Retinal pigment epithelial cell (primary cell): ENCODE measurements at places on chromosomes 7 and 10.

- DNase-seq: no peak
These were observed 21.0 kb upstream of the GNA12 start for GRCh38 chr7:2864999-2865670.

DNA sequence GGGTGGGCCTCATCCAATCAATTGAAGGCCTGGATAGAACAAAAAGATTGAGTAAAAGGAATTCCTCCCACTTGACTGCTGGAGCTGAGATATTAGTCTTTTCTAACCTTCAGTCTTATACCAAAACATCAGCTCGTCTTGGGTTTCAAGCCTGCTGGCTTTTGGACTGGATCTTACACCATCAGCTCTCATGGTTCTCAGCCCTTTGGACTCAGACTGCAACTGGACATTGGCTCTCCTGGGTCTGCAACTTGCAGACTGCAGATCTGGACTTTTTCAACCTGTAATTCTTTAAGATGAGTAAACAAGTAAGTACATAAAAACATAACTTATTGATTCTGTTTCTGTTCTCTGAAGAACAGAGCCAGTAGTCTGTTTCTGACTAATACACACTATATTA lies 73.7 kb downstream of the PPP1R3C start:
- no peak for DNase-seq

DNA sequence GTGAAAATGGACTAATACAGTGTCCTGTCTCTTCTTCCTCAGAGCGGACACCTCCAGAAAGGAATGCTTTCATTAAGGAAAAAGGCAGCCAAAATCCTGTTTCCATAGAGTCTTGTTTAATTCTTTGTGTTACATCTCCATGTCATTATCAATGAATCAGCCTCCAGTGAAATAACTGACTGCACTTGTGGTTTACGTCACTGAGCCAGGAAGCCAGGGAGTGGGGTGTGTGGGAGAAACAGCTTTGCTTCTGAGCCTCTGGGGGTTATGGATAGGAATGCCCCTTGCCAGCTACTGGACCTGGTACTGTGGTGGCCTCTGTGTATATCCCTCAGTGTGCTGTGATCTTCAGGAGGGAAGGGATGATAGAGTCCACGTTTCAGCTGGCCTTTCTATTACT lies 416.8 kb downstream of the GALNT17 start:
- DNase-seq: no peak

GRCh38 chr7:89503281-89503680 lies 651.0 kb upstream of the STEAP1 start:
- DNase-seq: no peak

DNA sequence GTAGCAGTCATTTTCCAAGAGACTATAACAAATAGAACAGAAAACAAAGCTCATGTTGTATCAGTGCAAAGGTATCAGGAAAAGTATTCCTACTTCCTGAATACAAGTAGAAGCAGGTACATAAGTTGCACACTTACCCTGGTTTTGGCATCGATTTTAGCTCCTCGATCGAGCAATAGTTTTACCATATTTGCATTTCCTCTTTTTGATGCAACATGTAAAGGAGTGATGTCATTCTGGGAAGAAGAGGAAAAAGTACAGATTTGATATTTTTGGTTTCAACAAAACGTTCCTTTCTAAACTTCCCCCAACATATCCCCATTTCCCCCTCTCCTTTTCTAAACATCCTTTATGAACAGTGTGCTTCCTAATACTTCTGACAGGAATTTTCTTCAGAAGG lies 155.1 kb downstream of the ANK3 start:
- no peak for DNase-seq

GRCh38 chr7:16669581-16669980 lies 23.6 kb downstream of the BZW2 start:
- DNase-seq: peak; percentile 40

DNA sequence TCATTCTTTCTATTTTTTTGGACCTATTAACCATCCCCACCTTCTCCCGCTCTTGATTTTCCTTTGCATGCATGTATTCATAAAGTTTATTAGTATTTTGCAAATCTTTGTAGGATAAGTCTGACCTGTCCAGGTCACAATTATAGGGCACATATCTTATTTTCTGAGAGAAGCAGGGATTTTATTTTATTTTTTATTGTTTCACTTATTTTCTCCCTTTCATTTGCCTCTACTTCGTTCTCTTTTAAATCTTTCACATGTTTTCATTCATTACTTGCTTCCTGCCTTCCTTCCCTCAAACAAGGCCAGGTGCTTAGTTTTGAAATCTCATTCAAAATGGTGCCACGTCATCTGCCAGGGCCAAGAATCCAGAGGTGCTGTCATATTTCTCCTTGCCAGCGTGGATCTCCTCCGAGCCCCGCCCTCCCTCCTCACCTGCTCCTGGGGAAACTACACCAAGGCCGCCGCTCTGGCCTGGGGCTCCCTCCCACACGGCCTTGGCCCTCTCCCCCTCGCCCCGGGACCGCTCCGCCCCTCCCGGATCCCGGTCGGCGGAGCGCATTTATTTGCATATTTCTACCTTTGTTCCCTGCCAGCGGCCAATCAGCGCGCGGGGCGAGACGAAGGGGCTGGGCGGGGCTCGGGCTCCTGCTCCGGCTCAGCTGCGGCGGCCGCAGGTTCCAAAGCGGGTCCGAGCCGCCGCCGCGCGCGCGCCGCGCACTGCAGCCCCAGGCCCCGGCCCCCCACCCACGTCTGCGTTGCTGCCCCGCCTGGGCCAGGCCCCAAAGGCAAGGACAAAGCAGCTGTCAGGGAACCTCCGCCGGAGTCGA lies at the start of gene TSPAN13:
Gene TSPAN13 (plus strand): TSS at position 654 of the 830 bp plus-strand sequence. CDS start 213 bp downstream, outside the sequence.
- peak; percentile 34 for DNase-seq

DNA sequence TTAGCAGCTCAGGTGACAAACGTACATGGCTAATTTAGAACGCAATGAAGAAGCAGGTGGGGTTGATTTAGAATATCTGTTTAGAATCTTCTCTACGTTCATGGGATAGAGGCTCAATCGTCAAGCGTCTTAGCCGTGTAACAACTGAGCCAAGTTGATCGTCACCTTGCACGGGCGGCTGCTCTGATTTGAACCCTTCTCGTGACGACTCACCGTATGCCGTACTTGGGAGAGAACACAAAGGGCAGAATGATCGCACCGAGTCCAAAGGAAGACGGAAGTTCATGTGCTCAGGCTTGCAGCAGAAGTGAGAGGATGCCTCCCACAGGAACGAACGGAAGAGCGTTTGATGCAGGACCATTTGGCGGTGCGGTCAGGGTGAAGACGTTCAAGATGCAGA lies 108.3 kb upstream of the TCERG1L start:
- DNase-seq: no peak

DNA sequence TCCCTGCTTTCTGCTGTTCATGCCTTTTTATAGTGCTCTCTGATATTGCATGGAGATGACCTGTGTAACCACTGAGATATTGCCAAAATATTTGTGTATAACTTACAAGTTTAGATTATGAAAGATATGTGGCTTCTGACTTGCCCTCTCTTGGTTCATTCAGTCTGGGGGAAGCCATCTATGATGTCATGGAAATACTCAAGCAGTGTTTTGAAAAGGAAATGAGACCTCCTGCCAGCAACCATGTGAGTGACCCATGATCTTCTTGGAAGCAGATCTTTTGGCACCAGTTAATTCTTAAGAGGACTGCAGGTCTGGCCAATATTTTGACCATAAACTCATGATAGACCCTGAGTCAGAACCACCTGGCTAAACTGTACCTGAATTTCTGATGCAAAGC lies 183.0 kb downstream of the THSD7A start:
- peak; percentile 30 for DNase-seq

- no peak for DNase-seq
These were observed 163.7 kb downstream of the SEMA3D start for GRCh38 chr7:85023066-85023712.

DNA sequence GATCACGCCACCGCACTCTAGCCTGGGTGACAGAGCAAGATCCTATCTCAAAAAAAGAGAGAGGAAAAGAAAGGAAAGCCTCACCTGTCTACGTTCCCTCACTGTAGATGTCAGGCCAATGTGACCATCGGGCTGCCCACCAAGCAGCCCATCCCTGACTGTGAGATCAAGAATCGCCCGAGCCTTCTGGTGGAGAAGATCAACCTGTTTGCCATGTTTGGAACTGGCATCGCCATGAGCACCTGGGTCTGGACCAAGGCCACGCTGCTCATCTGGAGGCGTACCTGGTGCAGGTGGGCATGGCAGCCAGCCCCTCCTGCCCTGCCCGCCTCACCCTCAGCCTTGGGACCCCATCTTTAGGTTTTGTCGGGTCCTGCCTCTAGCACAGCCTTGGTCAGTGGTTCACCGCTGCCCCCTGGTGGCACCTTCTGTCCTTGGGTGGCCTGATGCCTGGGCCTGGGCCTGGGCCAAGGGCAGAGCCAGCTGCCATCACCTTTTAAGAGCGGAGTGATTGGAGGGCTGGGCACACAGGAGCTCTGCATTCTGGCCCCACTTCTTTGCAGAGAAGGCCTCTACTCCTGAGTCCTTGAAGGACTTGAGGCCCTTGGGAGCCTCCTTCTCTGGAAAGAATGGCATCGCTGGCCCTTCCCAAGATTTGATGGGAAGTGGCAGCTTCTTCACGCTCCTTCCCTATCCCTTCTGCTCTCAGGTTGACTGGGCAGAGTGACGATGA lies 14.4 kb upstream of the AHCYL2 start:
- no peak for DNase-seq

DNA sequence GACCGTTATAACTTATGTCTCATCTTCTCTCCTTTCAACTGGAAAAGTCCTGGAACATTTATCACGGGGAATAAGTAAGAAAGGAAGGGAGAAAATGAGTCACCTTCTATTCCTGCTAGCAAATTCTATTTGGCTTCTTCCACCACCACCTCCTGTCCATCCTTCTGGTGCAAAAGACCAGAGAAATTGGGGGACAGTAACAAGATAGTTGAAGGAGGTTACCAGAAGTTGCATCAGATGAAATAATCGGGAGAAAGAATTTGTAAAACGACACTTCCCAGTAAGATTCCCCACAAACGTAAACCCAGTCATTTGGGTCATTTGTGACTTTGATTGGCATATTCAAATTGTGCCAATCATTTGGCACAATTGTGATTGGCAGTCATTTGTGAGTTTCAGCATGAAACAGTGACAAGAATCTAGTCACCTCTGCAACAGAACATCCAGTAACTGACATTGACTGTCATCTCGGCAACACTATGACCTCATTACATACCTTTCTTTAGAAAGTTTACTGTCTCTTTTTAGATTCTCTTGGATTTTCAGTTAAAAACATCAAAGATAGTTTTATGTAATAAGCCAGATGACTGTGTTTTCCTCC lies 51.3 kb upstream of the PIK3CG start:
- DNase-seq: no peak

DNA sequence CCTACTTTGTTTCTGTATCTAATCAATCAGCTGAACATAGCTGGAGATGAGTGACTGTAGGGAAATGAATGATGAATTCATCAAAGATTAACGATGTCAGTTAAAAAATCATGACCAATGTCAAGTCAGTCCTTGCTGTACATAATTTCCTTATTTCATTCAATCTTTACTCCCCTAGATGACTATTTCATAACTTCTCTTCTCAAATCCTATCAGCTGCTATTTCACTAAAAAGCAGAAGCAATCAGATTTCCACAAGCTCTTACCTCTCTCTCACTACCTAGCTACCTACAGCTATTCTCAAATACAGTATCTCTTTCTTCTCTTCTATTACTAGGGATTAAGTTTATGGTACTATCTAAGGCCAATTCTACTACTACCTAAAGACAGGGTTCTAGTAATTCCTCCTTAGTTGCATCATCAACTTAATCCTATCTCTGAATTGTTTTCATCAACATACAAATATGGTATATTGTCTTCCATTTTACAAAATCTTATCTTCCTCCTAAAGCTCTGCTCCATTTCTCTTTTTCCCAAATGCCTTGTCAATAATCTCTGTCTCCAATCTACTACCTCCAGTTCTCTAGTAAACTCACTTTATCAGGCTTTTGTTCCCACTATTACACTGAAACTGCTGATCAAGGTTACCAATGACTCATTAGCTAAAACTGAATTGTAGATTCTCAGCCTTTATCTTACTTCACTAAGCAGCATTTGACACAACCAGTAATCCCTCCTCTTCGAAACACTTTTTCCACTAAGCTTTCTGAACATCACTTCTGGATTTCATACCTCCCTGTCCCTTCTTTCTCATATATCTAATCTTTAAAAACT lies 28.4 kb downstream of the JMJD1C start:
- peak; percentile 61 for DNase-seq

GRCh38 chr10:13987446-13987845 lies 343.3 kb downstream of the FRMD4A start:
- DNase-seq: no peak

GRCh38 chr10:117418121-117418520 lies 42.9 kb upstream of the PDZD8 start:
- DNase-seq: no peak

- peak; percentile 63 for DNase-seq
These were observed 6.6 kb upstream of the ABCC2 start for GRCh38 chr10:99775850-99776249.

- no peak for DNase-seq
These were observed 126.3 kb downstream of the WDR37 start for GRCh38 chr10:1182280-1183032.

DNA sequence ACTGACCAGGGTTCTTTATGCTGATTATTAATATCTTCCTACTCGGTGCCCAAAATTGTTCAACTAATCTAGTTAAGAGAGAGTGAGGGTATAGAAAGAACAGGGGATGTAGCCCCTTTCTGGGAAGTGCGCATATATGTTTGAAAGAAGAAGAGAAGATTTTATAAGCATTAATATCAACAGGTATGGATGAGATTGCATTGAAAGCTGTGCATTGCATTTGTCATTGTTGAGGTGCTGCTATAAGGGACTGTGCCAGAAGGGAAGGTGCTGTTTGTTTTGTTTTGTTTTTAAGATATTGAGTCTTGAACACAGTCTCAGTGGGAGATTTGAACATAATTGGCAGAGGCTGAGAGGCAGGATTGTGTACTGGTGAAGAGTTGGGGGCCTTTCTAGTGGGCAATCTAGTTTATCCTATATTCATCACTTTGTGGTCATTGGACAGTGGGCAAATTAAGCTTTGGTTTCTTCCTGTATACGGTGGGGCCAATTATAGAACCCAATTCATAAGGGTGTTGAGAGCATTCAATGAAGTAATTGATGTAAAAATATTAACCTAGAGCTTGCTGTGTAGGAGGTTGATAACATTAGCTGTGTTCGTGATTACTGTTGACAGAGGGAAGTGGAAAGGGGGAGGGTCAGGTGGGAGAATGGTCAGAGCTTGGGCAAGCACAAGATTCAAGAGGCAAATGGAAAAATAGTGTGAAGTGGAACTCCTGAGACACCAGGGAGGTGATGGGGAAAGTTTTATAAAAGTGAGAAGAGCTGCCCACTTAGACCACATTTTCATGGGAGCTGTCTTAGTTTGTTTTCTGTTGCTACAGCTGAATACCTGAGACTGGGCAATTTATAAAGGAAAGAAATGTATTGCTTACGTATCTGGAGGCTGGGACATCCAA lies 19.9 kb upstream of the PCGF5 start:
- no peak for DNase-seq

DNA sequence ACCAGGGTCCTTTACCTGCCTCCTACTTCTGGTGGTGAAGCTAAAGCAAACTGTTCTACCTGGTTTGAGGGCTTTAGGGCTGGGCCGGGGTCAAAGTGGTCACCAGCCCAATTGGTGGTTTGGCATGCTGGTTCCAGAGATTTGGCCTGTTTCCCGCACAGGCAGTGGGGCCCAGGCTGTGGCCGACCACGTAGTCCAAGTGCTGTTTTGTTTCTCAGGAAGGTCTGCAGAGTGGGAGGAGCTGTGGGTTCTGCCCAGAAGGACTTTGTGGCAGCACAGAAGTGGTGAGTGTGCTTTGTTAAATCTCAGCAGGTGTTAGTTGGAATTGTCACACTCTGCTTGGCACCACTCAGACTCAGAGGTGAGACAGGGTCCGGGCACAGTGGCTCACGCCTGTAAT lies 85.8 kb downstream of the MKX start:
- DNase-seq: no peak
